ENCODE measurements at places on chromosomes 16 and 17.

- DNase-seq = no peak
Observed at GRCh38 chr17:80892900-80893603, 98.6 kb upstream of the CHMP6 start.

GRCh38 chr17:74904687-74905409 is 11.4 kb upstream of the FADS6 start:
- no peak for DNase-seq

GRCh38 chr16:6016530-6017184 is 919.1 kb upstream of the EEF2KMT start:
- DNase-seq = no peak

GRCh38 chr16:28846933-28847273 is 755 bp upstream of the TUFM start:
- no peak for DNase-seq

DNA sequence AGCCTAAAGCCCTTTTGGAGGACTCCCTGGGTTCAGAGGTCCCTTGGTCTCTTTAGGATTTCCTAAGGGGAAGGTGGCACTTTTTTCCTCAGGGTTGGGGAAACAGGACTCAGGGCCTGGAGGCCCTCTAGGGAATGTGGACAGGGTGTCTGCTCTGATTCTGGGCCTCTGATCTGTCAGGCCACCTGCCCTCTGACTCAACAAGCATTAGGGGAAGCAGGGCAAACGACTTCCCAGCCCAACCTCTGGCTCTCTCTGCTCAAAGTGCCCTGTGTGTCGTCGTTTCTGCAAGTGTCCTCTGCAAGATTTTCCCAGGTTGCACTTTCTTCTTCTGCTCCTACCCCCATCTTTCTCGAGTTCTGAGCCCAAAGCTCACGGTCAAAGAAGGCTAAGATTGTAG is 6.6 kb upstream of the IGFBP4 start:
- no peak for DNase-seq

DNA sequence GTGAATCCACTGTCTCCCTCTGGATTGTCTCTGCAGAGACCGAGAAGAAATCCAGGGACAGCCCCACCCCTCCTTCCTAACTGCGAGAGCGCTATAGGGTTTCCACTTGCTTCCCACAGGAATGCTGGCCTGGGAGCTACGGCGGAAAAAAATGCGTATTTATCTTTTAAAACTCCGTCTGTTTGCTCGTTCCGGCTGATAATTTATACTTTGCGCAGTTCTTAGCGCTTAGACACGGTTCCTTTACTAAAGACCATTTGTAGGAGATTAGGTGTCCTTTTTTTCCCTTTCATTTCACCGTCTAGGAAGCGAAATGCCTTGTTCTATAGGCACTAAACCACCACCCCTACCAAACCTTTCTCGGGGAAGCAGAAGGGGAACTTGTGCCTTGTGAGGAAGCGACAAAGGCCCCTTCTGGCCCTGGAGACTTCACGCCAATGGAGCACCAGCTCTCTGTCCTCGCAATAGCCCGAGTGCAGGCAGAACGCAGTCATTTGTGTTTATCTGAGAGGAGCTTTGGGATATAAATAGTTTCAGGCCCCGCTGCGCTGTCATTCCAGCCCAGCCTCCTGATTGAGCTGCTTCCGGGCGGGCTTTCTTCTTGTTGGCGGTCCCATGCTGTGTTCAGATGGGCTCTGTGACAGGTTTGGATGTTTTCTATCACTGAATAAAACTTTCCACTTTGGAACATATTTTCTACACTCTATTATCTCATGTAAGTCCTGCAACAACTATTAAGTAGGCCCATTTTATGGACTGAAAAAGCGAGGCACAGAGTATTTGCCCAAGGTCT is 791 bp upstream of the SUPT4H1 start:
- no peak for DNase-seq

DNA sequence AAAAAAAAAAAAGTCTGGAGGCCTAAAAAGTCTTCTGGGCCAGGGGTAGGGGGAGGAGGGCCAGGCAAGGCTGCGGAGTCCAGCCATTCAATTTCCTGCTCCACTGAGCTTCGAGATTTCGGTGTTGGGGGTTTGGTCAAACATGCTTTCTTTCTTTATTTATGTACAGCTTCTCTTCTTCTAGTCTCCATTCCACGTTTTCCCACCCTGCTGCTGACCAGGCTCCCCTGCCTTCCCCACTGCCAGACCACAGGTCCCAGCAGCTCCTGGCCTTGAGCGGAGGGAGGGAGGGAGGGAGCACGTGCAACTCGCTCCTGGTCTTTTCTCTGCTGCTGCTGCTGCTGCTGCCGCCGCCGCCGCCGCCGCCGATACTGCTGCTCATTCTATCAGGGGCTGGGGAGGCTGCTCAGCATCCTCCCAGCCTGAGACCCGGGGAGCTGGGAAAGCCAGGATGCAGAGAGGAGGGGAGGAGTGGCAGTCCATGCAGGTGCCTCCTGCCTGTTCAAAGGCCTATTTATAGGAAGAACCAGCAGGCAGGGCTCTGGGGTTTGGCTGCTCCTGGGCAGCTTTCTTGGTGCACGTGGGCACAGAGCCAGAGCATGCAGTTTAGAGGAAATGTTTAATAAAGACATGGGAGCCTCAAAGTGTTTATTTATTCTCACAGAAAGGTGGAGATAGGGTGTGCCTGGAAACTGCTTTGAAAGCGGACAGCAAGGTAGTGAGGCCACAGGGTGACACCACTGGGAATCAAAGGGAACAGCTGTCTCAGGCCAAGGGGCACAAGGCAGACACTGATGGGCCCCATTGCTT is 23.4 kb upstream of the ZFHX3 start:
- no peak for DNase-seq

GRCh38 chr17:82832411-82832810 is 7.4 kb downstream of the ZNF750 start:
- no peak for DNase-seq

DNA sequence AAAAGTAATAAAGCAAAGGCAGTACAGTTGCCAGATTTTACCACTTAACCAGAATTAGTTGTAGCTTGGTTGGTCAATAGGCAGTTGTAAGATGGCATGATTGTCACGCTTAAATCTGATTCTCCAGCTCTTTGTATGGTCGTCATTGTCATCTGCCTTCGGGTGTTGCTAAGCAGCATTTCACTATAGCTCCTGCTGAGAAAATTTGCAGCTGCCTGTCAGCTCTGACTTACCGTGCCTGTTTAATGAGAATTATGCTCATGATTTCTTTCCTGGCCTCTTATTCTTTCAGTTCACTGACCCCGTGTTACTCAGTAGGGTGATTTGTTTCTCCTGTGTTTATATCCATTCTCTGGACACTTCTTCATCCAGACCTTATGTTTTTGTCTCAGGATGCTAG is 66.7 kb downstream of the TANGO6 start:
- no peak for DNase-seq

- DNase-seq = no peak
Observed at GRCh38 chr17:27989046-27989445, 53.4 kb upstream of the NLK start.

- no peak for DNase-seq
Observed at GRCh38 chr16:17451843-17452242, 18.9 kb downstream of the XYLT1 start.

- DNase-seq = no peak
Observed at GRCh38 chr17:33120103-33120502, 128.5 kb downstream of the SPACA3 start.

DNA sequence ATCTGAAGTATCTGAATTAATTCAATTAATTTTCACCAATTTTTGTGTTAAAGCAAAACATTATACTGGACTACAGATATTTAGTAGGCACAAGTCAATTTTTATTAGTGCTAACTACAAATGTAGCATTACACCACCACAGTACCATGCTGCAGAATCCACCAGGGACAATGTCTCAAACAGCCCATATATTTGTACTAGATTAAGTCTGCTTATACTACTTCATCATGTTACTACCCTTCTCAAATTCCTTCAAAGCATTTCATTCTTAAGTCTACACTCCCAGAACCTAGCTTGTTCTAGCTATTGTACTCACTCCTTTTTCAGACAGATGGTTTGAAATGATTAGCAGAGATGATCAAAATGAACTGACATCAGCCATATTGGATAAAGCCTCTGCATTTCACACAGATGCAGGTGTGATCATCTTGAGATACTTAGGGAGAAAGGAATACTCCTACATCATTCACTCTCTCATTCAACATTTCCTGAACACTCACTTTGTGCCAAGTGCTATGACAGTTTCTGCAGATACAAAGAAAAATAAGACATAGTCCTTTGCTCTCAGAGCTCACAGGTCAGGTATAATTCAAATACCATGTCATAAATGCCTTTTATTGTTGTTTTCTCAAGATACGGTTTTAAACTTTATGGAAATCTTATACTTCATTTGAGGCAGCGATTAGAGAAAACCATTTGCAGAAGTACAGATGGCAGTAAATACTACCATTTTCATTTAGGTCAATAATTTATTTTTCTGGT is 47.7 kb downstream of the SMURF2 start:
- DNase-seq = no peak

GRCh38 chr17:75501378-75502071 is 13.8 kb downstream of the CASKIN2 start:
- DNase-seq = no peak

DNA sequence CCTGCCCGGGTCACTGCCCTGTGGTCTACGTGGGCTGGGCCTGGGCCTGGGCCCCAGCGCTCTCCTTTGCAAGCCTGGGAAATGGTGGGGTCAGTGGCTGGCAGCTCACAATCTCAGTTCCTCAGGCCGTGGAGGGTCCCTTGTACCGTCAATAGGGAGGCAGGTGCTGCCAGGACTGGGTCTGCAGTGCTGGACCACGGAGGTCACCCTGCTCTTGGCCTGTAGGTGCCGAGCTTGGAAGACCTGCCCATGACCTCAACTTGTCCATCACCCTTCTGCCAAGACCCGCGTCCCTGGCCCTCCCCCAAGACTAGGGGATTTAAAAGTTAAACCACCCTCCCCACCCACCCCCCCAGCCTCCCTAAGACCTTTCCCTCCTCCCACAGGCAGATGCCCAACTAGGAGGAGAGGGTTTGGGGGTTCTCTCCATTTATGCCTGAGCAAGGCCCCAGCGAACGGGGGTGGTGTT is 2.5 kb downstream of the TBX2 start:
- no peak for DNase-seq

DNA sequence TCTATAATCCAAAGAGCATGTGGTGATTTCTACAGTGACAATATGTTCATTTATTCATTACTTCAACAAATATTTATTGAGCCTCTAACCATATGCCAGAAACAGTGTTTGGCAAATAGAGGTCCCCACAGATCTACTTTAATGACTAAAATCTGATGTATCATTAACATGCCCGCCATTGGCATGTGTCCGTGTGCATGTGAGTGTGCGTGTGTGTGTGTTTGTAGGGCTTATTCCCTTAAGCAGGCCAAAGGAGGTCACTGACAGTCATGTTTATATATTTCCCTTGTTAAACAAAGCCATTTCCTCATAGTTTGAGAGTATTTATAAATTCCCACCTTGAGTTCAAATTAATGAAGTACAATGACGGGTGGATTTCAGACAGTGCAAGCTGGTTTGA is 174.4 kb upstream of the IRX6 start:
- DNase-seq = no peak

GRCh38 chr16:49473773-49474172 is 100.2 kb downstream of the C16orf78 start:
- DNase-seq = no peak

GRCh38 chr17:8862213-8863056 is 5.0 kb downstream of the PIK3R6 start:
- DNase-seq = no peak

- no peak for DNase-seq
Observed at GRCh38 chr16:73304008-73304774, 256.3 kb upstream of the ZFHX3 start.

DNA sequence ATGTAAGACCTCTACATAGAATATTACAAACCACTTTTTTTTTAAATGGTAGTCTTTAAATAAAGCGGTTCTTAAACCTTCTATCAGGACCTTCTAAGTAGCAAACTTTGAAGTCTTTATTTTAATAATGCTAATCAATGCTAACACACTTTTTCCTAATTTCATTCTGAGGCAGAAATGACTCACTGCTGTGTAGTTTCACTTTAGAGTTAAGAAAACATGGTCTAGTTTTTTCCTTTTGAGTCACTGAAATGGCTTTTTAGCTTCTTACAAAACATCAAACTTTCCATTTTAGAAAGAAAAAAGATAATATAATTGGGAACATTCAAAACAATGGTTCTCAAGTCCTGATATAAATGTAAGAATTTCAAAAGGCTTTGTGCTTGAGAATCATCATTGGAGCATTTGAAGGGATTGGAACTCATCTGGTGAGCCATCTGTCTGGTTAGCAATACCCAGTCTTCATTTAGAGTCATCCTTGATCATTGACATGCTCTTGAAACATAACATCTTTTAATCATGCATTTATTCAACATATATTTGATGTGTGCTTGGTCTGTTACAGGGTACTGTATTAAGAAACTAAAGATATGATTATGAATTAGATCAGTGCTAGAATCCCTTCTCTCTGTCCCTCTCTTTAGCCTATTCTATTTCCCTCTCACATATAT is 258.3 kb upstream of the MON1B start:
- DNase-seq = no peak

GRCh38 chr17:613725-614124 is 100.9 kb downstream of the VPS53 start:
- no peak for DNase-seq

- DNase-seq = no peak
Observed at GRCh38 chr17:64138441-64138840, 8.5 kb upstream of the ERN1 start.

- DNase-seq = no peak
Observed at GRCh38 chr17:50519141-50519834, 11.0 kb downstream of the MYCBPAP start.

DNA sequence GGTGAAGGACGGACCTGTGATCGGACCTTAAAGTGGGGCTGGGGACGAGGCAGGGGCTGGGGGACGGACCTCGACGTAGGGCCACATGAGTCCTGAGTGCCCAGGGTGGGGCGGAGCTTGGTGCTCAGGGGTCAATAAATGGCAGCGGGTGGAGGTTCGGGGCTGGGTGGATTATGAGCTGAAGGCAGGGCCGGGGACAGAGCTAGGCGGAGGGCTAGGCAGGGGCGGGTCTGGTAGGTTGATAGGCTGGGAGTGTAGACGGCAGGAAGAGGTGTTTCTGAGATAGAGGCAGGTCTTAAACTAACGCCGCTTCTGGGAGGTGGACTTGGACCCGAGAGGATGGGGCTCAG is 733 bp downstream of the CHRNB1 start:
- DNase-seq = no peak

- no peak for DNase-seq
Observed at GRCh38 chr17:80870401-80870800, 121.2 kb upstream of the CHMP6 start.

GRCh38 chr16:6545329-6545728 is 787.3 kb upstream of the RBFOX1 start:
- DNase-seq = no peak
